Ovary (tissue), 10 donors: ENCODE measurements at places on chromosomes 5 and 9. TPM values are rescaled to one million over a fixed set of nuclear protein-coding genes. Genes with fewer than 3 reads are reported as not detected.

The CDC20B gene
- polyA plus RNA-seq: not detected

The ADRB2 gene
- polyA plus RNA-seq: 2.0 TPM

The LECT2 gene
- polyA plus RNA-seq: not detected

The FOXD4L6 gene
- polyA plus RNA-seq: not detected

The PPP3R2 gene
- polyA plus RNA-seq: not detected

The CDX1 gene
- 0.18 TPM for polyA plus RNA-seq

The GPR150 gene
- 0.05 TPM for polyA plus RNA-seq

The REEP2 gene
- polyA plus RNA-seq: 8.0 TPM

The SCGB3A2 gene
- polyA plus RNA-seq: not detected

The GPX8 gene
- polyA plus RNA-seq: 58.8 TPM

The KIF12 gene
- polyA plus RNA-seq: not detected

The TEX48 gene
- not detected for polyA plus RNA-seq

The S100Z gene
- 0.08 TPM for polyA plus RNA-seq

The FGF1 gene
- 3.6 TPM for polyA plus RNA-seq

The DDX4 gene
- not detected for polyA plus RNA-seq

The SV2C gene
- 0.13 TPM for polyA plus RNA-seq

The SLC9A3 gene
- polyA plus RNA-seq: 1.2 TPM

The STK32A gene
- 6.8 TPM for polyA plus RNA-seq

The FSTL4 gene
- 0.22 TPM for polyA plus RNA-seq

The TNC gene
- 108 TPM for polyA plus RNA-seq

The QRFP gene
- polyA plus RNA-seq: not detected

The DIPK1B gene
- polyA plus RNA-seq: 15.0 TPM

The GPR151 gene
- polyA plus RNA-seq: not detected

The DAPK1 gene
- polyA plus RNA-seq: 39.3 TPM

The SPINK5 gene
- 0.90 TPM for polyA plus RNA-seq

The SPINK4 gene
- not detected for polyA plus RNA-seq

The RMRP gene
- 126 TPM for polyA plus RNA-seq

The CDKN2A gene
- 1.0 TPM for polyA plus RNA-seq

The SOHLH1 gene
- polyA plus RNA-seq: 0.36 TPM

The NR4A3 gene
- polyA plus RNA-seq: 2.8 TPM

The PCDHGB7 gene
- 19.9 TPM for polyA plus RNA-seq

The GIN1 gene
- 6.0 TPM for polyA plus RNA-seq

The MRPS27 gene
- 33.4 TPM for polyA plus RNA-seq

The PDGFRB gene
- 111 TPM for polyA plus RNA-seq

The PRRX2 gene
- polyA plus RNA-seq: 0.77 TPM

The PRR16 gene
- polyA plus RNA-seq: 4.8 TPM

The WNT8A gene
- polyA plus RNA-seq: not detected

The IFNA21 gene
- polyA plus RNA-seq: not detected

The IFNA2 gene
- polyA plus RNA-seq: not detected

The MRRF gene
- polyA plus RNA-seq: 29.8 TPM

The NR5A1 gene
- 31.8 TPM for polyA plus RNA-seq

The SH3RF2 gene
- polyA plus RNA-seq: 0.52 TPM

The ARID3C gene
- 0.07 TPM for polyA plus RNA-seq

The PTPN3 gene
- polyA plus RNA-seq: 0.59 TPM

The PCDHGC5 gene
- polyA plus RNA-seq: 0.48 TPM

The TTC23L gene
- polyA plus RNA-seq: 0.31 TPM

The SPTAN1 gene
- polyA plus RNA-seq: 241 TPM

The GADD45G gene
- polyA plus RNA-seq: 59.0 TPM

The NR2F1 gene
- 47.6 TPM for polyA plus RNA-seq

The ADGRD2 gene
- polyA plus RNA-seq: not detected
